ENCODE measurements at places on chromosomes 11 and 22.

- DNase-seq, result no peak
Observed at GRCh38 chr11:35842958-35843357, 100.9 kb upstream of the LDLRAD3 start.

- no peak for DNase-seq
Observed at GRCh38 chr11:70028147-70028855, 49.8 kb upstream of the ANO1 start.

GRCh38 chr11:116336540-116336939, 436.2 kb downstream of the BUD13 start:
- no peak for DNase-seq

GRCh38 chr11:105324156-105324555, 184.6 kb upstream of the CARD18 start:
- DNase-seq, result no peak

- DNase-seq, result no peak
Observed at GRCh38 chr22:19499236-19499879, 19.6 kb downstream of the CDC45 start.

DNA sequence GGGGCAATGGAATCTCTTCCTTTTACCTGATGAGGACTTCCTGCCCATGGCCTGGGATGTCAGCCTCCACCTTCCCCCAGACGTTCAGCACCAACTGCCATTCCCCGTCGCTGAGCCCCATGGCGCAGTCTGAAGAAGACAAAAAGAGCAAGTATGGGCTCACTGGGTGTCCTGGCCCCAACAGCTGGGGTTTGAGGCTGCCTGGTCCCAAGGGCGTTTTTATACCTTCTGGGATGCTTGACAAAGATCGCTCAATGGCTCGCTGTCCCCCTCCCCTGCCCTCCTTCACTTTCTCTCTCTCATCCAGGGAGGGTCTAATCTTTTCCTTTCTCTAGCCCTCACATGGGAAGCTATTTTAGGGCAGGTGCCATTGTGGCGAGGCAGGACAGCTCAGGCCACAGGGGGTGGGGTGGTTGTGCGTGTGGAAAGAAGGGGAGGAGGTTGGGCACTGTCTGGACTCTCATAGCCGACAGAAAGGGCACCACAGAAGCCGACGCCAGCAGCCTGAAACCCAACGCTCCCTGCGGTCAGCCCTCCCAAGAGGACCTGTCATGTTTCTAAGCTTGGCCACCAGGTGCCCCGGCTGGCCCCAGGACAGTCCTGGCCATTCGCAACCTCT, at the start of gene MB:
Gene MB (minus strand): TSS at position 193 of the 619 bp plus-strand sequence. CDS start 72 bp downstream, at position 121.
- DNase-seq, result no peak

- DNase-seq, result peak; percentile 58
Observed at GRCh38 chr11:613369-613968, 2.3 kb downstream of the IRF7 start.

- DNase-seq, result no peak
Observed at GRCh38 chr11:110184456-110184855, 91.3 kb downstream of the ZC3H12C start.

- DNase-seq, result no peak
Observed at GRCh38 chr11:32309530-32310213, 125.7 kb downstream of the WT1 start.

- no peak for DNase-seq
Observed at GRCh38 chr11:105448703-105449079, 161.2 kb upstream of the GRIA4 start.

Measured in cerebellar cortex (tissue), 1 donor.